Activated CD4-positive, alpha-beta T cell treated with anti-CD3 and anti-CD28 coated beads for 1 hour (primary cell): ENCODE measurements at places on chromosomes 3 and 15.

DNA sequence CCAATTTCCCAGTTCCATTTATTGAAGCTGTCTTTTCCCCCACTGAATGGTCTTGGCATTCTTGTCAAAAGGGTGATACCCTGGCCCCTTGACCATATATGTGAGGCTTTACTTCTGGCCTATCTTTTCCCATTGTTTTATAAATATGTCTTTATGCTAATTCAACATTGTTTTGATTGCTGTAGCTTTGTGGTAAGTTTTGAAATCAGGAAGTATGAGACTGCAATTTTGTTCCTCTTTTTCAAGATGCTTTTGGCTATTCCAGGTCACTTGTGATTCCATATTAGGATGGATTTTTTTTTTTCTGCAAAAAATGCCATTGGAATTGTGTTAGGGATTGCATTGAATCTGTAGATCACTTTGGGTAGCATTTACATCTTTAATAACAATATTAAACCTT, 141.2 kb upstream of the MANF start:
- no peak for DNase-seq

- DNase-seq: no peak
Observed at GRCh38 chr15:61173899-61174689, 55.0 kb downstream of the RORA start.

DNA sequence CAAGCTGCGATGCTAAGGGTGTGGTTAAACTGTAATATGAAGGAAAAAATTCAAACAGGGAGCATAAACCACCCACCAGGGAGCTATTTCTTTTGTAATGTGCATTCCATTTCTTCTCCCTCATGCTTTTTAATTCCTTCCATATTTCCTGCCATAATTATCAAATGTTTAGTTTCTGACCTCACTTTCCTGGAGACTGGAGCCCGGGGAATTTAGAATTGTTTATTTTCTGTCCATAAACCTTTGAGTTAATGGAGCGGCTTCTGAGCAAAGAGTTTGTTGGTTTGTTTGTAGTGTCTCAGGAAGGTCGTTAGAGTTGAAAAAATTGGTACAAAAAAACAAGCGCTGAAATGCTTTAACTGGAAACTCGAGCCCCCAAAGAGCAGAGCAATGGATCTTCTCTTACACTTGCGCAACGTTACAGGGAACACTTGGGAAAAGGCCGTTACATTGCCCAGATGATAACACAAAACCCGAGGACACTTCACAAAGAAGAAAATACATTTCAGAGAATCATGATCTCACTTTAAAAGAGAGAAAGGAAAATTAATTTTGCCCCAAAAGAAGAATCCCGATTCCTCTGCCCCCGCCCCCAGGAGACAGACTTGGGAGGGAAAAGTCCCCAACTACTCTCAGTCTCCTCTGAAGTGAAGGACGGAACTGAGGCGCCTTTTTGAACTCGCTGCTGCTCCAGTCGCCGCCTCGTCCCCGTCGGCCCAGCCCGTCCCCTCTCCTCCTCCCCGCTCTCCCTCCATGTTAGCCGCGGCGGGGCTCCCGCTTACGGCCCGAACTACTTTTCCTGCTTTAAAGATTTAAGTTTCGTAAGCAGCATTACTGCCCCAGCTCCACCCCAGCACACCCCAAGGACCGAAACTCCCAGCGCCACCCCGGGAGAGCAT, 842 bp downstream of the FSTL1 start:
- DNase-seq: no peak

DNA sequence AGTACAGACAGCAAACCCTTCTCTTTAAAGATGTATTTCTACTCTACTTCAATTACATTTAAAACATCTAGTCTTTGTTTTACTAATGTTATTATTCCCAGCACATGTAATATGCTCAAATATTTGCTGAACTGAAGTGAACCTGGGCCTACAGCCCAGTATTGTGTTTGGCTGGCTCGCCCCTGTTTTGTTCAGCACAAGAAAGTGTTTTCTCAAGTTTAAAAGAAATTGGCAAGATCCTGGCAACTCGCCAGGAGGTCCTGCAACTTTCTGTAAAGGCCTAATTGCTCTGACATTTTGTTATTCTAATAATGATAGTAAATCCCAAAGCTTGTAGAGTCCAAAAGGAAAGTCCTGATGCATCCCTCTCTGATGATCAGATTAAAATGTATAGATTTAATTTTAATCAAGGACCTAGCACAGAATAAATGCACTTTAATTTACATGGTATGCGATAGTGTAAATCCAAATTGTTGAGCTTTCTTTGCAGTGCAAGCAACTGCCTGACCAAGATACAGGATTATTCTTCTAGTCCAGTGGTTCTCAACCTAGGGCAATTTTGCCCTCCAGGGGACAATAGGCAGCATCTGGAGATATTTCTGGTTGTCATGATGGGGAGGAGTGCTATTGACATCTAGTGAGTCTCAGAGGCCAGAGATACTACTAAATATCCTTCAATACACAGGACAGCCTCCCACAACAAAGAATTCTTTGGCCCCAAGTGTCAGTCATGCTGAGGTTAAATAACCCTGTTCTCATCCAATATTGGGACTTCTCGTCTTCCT, 35.7 kb upstream of the TMOD3 start:
- no peak for DNase-seq

- no peak for DNase-seq
Observed at GRCh38 chr15:86087808-86088207, 8.1 kb downstream of the AGBL1 start.

- DNase-seq: no peak
Observed at GRCh38 chr15:62482785-62483429, 317.8 kb upstream of the C2CD4B start.

- DNase-seq: no peak
Observed at GRCh38 chr3:77667901-77668300, 628.0 kb downstream of the ROBO2 start.

DNA sequence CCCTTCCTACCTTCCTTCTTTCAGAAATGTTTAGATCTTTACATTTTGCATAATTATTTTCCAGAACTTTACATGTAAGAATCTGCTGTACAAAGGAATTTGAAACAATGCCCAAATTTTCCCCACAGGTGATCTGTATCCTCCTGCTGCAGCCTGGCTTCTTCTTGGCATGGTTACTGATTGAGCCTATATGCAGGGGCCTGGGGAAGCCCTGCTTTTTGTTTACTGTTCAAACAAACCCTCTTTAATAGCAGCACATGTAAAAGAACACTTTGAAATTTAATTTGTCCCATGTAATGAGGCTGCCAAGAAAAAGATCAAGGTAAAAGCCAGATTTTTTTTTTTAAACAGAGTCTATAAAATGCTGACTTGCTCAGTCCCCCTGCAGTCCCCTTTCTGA, 432.2 kb downstream of the TUSC7 start:
- DNase-seq: no peak

GRCh38 chr15:22902578-22902977, 64.1 kb downstream of the NIPA2 start:
- DNase-seq: no peak

- DNase-seq: no peak
Observed at GRCh38 chr15:73051391-73051806, 864 bp upstream of the NEO1 start.

DNA sequence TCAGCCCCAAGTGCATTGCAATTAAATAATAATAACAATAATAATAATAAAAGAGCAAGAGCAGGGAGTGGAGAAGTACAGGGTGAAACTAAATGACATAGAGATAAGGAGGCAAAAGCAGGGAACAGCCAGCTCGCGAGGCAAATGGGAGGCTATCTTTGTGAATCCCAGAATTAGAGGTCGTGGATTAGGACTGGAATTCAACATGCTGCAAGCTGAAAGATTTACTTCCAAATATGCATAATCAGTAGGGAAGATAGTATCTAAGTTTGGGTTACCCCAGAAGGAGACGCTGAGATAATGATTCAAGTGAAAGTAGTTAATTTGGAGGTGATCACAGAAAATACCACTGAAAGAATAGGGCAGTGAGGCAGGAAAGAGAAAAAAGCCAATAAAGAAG, 119.4 kb upstream of the UBE2E2 start:
- DNase-seq: no peak

- DNase-seq: no peak
Observed at GRCh38 chr3:124927574-124928045, 6.9 kb downstream of the MUC13 start.

DNA sequence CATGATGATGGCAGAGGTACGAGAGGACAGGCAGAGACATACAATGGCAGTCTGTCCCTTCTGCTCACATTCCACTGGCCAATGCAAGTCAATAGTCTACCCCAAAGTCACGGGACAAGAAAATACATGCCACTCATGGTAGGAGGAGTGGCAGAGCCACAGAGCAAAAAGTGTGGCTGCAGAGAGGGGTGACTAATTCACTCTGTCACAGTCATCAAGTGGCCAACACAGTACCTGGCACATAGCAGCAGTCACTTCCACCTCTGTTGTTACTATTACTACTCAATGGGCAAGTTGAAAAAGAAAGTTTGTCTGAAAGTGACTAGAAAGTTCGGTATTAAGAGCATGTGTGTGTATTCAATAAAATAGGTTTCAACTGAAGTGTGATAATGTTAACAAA, 91.4 kb downstream of the SMAD3 start:
- DNase-seq: no peak

- no peak for DNase-seq
Observed at GRCh38 chr15:57220205-57220604, 156.1 kb upstream of the CGNL1 start.

DNA sequence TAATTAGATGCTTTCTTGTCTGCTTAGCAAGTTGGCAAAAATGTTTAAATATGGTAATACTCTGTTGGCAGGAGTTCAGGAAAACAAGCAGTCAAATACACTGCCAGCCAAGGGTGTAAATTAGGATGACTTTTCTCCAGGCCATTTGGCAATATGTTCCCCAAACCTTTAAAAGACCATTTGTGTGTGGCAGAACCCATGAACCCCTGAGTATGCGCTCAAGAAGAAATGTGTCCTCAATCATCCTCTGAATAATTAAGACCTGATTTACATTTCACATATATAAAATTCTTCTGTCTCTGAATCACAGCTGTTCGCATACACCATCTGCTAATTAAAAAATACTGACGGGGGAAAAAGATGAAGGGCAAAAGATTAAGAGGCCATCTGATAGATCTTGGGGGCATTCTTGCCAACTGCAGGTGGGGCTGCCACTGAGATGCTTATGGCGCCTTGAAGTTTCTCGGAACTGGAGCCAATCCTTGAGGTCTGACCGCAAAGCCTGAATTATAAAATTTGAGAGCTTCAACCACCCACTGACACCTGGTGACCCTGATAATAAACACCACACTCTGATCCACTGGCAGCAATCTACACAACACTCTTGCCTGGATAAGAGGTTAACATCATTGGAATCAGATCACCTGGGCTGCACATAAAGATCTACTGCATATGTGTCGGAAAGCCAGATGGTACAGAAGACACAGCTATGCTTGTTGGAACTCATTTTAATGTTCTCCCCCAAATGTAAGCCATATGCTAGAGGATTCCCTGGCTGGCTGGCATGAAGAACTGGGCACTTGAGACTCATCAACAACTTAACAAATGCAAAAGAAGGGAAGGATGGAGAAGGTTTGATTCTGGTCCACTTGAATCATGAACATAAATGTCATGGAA, 190.6 kb downstream of the OSBPL10 start:
- no peak for DNase-seq

DNA sequence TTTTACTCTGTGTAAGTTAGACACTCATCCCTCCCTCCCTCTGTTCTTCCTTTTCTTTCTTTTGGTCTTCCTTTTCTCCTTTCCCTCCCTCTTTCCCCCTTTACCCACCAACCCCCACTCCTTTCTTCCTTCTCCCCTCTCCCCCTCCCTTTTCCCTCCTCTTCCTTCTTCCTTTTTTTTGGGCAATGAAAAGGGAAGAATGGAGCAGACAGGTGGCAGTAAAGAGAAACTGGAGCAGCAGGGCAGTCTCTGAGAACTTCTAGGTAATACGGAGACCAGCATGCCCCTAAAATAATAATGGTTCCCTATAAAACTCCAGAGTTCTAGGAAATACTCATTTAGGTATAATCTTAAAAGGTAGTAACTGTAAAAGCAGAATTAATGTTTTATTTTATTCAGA, 11.4 kb upstream of the GPR171 start:
- no peak for DNase-seq

- DNase-seq: no peak
Observed at GRCh38 chr3:20637729-20638128, 451.7 kb upstream of the SGO1 start.

GRCh38 chr15:100221471-100222348, 120.1 kb downstream of the ADAMTS17 start:
- no peak for DNase-seq

- no peak for DNase-seq
Observed at GRCh38 chr3:135895106-135895733, 70.3 kb upstream of the PPP2R3A start.

GRCh38 chr3:11071096-11071755, 78.7 kb downstream of the SLC6A1 start:
- no peak for DNase-seq

DNA sequence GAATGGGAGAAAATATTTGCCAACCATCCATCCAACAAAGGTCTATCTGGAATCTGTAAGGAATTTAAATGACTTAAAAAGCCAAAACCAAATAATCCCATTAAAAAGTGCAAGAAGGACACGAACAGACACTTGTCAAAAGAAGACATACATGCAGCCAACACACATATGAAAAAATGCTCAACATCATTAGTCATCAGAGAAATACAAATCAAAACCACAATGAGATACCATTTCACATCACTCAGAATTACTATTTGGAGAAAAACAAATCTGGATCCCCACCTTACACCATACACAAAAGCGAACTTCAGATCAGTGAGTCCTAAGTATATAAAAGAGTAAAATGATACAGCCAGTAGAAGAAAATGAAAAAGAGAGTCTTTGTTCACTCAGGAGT, 58.6 kb upstream of the MNS1 start:
- DNase-seq: no peak

DNA sequence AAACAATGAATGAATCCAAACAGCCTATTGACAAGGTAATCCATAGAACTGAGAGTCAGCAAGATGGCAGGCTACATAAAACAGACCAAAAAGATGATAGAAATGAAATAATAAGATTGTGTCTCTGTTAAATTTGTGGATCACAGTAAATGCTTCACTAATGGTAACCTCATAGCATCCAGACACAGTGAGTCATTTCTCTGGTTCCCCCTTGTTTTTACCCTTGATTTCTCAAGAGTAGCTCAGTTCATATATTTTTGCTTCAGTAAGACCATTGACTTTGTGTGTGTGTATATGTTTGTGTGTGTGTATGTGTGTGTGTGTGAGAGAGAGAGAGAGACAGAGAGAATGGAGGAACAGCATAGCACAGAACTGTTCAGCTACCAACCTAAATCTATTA, 546.9 kb downstream of the RBMS3 start:
- no peak for DNase-seq

DNA sequence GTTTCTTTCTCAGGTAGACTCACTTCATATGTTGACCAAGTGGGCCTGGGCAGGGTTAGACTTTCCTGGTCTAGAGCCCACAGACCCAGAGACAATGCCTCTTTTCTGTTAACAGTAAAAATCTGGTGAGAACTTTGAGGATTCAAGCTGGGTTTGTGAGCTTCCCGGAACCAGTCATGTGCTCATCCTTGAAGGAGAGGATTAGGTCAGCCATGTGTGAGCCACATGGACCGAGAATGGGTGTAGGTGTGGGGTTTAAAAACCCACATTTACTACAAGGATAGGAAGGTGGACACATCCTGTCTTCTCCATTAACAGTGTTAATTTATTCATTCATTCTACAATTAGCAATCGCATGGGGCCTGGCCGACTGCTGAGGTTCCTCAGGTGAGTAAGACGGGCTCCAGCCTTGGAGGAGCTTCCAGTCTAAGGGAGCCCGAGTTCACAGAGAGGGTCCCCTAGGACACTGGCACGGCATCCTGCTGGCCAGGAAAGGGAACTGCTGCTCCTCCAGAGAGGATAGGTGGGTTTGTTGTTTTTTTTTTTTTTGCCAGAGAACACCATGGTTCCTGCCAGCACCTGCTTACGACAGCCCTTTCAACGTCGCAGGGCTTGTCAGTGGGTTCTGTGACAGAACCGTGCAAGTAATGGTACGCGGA, 69.0 kb downstream of the SQOR start:
- no peak for DNase-seq
